ENCODE measurements at places on chromosomes 16 and 17. TPM values are rescaled to one million over a fixed set of nuclear protein-coding genes. Genes with fewer than 3 reads are reported as not detected.

The RNU2-1 gene
- total RNA-seq, result not detected

The CIBAR2 gene
- total RNA-seq, result 0.18 TPM

The CCR7 gene
- total RNA-seq, result 0.36 TPM

The NPIPA2 gene
- not detected for total RNA-seq

The HLF gene
- not detected for total RNA-seq

The SLC47A1 gene
- total RNA-seq, result not detected

The COG1 gene
- 14.4 TPM for total RNA-seq

The KRT15 gene
- total RNA-seq, result 3.6 TPM

The CLEC18C gene
- total RNA-seq, result not detected

The PRSS21 gene
- total RNA-seq, result not detected

The RRN3 gene
- 58.3 TPM for total RNA-seq

The RAB11FIP3 gene
- total RNA-seq, result 7.5 TPM

The SLC5A2 gene
- total RNA-seq, result not detected

The CCL4 gene
- total RNA-seq, result not detected

The NPIPB9 gene
- 0.56 TPM for total RNA-seq

The ZNF385C gene
- not detected for total RNA-seq

The DHRS7C gene
- not detected for total RNA-seq

The ZG16B gene
- 0.54 TPM for total RNA-seq

The MYO1D gene
- total RNA-seq, result 0.56 TPM

The TMEM94 gene
- 8.4 TPM for total RNA-seq

The C1QTNF8 gene
- not detected for total RNA-seq

The MOSMO gene
- 16.9 TPM for total RNA-seq

The SPATA22 gene
- total RNA-seq, result 0.28 TPM

The GOT2 gene
- total RNA-seq, result 45.5 TPM

All from IMR-90 (cell line).